ENCODE measurements at places on chromosomes 1 and 21.

DNA sequence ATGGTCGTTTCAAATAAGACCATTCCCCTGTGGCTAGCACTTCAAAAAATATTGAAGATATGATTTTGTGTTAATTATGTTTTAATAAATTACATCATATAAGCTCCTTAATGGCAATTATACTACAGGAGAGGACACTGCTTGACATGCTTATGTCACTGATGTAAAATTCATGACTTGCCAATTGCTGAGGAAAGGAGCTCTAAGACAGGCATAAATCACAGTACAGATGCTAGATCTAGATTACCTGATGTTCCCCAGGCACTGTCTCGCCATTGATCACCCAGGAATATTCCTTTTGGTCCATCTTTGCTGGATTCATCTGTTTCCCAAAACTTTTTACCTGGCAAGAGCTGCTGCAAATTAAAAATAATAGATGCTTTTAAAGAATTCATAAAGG lies 58.8 kb downstream of the PUM1 start:
- ATAC-seq = no peak

GRCh38 chr21:17775431-17776126 lies 43.6 kb downstream of the C21orf91 start:
- peak; percentile 77 for ATAC-seq

DNA sequence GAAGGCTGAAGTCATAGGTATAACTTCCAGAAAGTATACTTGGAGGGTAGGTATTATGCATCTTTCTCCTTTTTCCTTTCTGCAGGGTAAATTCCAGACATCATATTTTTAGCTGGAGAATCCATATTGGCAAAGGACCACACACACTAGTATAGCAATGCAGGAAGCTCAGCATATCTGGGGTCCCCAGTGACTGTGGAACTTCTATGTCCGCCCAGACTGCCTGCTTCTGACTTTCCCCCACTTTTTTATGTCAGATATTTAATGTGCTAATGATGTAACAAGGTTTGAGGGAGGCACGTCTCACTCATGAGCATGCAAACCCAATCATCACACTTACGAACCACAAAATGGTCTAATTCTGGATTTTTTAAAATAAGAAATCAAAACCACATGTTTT lies 90.4 kb downstream of the BACH1 start:
- ATAC-seq = no peak

DNA sequence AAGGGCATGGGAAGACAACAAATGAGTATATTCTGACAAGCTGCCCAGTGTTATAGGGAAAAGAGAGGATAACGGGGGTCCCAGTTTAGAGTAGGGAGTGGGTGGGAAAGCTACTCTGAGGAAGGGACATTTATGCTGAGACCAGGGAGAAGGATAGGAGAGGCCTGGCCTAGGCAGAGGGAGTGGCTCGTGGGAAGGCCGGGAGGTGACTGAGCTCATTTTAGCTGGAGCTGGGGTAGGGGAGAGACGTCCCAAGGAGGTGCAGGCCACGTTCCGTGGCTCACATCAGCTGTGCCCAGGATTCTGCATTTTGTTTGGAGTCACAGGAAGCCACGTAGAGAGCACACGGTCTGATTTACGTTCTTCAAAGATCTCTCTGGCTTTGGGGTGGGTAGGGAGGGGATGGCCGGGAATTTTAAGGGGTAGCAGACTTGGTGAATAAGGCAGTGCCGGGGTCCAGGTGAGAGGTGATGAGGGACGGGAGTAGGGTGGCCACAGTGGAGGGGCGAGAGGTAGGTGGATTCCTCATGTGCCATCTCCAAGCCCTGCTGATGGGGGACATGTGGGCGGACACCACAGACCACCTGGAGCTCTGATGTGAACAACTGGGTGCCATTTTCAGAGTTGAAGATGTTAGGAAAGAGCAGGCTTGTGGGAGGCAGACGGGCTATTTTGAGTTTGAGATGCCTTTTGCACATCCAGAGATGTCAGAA lies 4.7 kb downstream of the TINAGL1 start:
- no peak for ATAC-seq

- no peak for ATAC-seq
Measured at GRCh38 chr1:170729225-170730002, 65.5 kb downstream of the PRRX1 start.

GRCh38 chr1:63969441-63969901 lies 195.7 kb downstream of the ROR1 start:
- ATAC-seq = no peak

DNA sequence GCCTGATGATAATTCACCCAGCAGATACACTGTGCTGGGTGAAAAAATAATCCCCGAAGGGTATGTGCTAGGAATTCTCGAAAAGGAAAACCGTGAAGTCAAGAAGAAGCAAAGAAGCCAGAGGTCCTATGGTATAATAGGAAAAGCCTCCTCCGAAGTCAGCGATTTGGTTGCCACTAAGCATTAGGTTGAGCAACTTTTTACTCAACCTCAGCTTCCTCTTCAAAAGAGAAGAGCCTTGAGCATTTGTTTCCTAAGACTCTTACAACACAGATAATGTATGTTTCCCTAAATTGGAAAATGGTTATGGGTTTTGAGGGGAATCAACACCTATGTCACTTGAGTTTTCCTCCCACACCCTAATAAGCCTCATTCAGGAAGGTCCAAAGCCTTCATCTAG lies 21.3 kb upstream of the MNDA start:
- no peak for ATAC-seq

DNA sequence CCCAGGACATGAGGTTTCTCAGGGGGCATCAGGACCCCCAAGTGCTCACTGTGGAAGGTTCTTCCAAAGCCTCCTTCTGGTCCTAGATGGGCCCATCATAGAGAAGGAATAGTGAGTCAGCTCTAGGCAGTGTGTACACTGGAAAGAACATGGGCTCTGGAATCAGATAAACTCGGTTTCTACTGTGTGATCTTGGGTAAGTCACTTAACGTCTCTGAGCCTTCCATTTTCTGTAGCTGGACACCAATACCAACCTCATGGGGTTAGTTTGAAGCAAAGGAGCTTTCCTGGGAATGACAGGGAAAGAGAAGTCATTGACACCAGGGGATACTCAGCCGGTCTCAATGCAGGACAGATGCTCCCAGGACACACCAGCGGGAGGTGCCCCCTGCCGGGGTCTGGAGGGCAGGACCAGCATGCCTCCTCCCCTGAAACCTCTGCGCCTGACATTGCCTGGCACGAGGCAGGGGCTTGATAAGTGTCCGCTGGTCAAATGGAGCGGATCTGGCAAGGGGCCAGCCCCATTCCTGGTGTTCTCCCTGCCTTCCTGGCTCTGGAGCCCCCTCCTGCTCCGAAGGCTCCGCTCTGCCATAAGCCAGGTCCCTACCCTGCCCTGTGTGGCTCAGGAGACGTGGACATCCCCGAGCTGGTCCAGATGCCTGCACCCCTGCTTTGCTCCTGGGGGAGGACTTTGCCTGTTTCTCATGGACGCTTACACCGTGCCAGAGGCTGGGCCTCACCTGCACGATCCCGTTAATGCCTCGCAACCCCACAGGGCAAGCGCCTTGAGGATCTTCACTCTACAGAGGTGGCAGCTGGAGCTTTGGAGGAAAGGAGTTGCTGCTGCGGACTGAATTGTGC lies 52.8 kb downstream of the EDN2 start:
- no peak for ATAC-seq

GRCh38 chr1:109279615-109280278 lies 3.2 kb downstream of the PSRC1 start:
- ATAC-seq = no peak

DNA sequence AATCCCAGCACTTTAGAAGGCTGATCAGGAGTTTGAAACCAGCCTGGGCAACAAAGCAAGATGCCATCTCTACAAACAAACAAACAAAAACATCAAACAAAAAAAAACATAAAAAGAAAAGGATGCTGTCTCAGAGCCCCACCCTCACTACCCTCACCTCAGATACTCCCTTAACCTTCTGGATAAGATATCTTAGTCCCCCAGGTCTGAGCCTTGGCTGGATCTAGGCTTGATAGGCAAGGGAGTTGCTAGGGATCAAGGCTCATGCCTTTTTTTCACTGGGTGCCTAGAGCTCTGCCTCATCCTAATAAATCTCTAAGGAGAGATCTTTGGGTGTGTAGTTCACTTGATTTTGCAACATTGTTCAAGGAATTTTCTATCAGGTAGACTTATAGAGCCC lies 7.4 kb downstream of the HDAC1 start:
- no peak for ATAC-seq

GRCh38 chr1:68232289-68233148 lies at the start of gene WLS:
WLS (minus strand) TSS chr1:68232523; CDS start chr1:68232299, 224 bp downstream.
- ATAC-seq = no peak

GRCh38 chr1:159869173-159869572 lies 6.7 kb upstream of the VSIG8 start:
- no peak for ATAC-seq

DNA sequence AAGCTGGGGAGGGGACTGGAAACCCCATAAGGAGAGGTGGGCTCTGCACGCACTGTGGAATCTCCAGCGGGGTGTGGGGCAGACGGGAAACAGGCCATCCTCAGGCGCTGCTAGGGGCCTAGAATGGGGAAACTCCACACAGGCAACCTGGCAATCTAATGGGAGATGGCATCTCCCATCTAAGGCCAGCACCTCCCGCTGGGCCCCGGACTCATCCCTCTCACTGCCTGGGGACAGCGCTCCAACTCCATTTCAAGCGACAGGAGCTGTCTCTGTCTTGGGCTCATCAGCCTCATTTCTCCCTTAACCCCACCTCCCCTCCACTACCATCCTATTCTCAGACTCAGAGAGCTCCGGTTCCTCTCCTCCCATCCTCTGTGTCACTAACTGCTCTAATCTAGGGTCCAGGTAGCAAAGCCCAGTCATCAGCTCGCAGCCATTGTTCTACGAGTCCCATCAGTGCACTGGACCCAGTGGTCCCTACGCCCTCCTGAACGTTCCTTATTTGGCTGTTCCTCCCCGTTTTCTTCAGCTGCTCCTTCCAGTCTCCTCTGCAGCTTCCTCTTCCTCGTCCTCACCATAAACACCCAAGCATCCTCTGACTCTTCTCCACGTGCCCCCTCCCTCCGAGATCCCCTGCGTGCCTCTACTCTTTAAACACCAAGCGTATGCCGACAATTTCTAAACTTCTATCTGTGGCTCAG lies 93.4 kb upstream of the CASZ1 start:
- ATAC-seq = no peak

- no peak for ATAC-seq
Measured at GRCh38 chr1:229164836-229165735, 105.8 kb upstream of the RAB4A start.

- no peak for ATAC-seq
Measured at GRCh38 chr1:235087906-235088305, 40.7 kb downstream of the TOMM20 start.

- ATAC-seq = no peak
Measured at GRCh38 chr1:183106166-183106565, 79.9 kb upstream of the LAMC2 start.

DNA sequence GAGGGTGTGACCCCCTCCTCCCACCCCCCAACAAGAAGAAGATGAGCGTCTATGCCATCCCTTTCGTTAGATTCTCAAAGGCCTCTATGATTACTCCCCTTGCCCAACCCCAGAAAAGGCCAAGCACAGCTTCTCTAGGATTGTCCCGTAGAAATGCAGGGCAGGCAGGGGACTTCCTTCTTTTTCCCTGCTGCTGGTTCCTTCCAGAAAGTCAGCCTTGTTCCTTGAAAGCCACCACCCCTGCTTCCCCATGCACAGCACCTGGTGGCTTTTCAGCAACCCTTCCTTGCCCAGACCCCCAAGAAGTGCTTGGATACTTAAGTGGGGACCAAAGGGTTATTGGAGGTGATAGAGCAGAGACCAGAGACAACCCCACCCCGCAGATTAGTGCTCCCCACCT lies 75.1 kb downstream of the ARHGEF10L start:
- ATAC-seq = no peak

DNA sequence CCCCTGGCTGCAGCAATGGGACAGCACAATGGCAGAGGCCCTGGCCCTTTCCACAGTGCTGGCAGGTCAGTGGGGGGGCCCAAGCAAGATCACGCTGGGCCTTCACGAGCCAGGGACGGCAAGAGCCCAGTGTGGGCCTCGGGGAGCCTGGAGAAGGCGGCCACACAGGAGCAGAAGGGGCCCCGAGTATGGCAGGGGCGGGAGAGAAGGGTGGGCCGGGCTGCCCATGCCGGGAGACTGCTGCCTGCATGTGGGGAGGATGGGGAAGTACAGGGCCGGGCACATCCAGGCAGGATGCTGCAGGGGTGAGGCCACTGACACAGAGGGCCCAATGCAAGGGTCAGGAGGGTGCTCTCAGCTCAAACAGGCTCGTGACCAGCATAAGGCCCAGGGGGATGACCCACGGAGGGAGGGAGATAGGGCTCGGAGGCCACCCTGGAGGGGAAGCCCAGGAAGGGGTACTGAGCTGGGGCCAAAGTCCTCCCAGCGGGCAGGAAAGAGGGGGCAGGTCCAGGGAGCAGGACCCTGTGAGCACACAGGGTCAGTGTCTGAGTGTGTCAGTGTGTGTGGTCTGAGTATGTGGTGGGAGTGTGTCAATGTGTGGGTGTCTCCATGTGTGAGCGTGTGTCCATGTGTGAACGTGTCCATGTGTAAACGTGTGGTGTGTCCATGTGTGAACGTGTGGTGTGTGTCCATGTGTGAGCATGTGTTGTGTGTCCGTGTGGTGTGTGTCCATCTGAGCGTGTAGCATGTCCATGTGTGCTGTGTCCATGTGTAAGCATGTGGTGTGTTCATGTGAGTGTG lies 13.1 kb downstream of the SLC19A1 start:
- ATAC-seq = no peak

DNA sequence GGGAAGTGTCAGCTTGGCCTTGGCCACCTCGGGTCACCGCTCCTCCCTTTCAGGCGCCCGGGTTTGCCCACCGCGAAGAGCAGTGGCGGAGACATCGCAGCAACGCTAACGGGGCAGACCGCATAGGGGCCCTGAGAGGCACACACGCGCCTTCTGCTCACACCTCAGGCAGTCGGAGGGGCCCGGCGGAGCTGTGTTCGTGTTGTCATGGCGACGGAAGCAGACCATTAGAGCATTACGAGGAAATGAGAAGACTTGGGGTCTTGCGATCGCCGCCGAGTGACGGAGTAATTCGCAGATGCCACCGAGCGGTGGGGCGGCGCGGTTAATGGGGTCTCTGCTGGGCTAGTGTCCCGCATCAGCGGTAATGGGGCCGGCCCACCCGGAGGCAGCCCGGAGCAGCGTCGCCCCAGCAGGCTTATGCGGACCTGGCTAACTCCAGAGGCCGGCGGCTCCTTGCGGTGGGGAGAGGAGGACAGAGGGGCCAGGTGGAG lies 144.1 kb downstream of the TNR start:
- ATAC-seq = no peak

DNA sequence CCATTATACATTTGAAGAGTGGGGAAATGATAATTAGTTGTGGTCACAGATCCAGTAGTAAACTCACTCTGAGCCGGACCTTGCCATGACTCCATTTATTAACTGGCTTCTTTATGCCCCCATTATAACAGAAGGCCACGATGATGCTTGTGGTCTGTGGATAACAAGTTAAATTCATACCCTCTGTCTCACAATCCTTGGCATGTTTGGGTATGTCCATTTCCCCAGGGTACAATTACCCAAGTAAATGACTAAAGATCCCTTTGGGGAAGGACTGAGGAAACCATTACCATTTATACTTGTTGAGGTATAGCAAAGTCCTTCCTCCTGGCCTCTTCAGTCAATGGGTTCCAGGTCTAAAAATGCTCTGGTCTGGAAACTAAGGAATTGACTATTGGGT lies 7.3 kb upstream of the USP1 start:
- ATAC-seq = no peak

- peak; percentile 57 for ATAC-seq
Measured at GRCh38 chr21:34983680-34984086, 65.4 kb downstream of the RUNX1 start.

Data from activated CD4-positive, CD25-positive, alpha-beta regulatory T cell treated with anti-CD3 and anti-CD28 coated beads, Interleukin-2, amount 50 U/mL, for 24 hours (primary cell).